GM23338 (cell line): ENCODE measurements at places on chromosomes 3 and 15.

GRCh38 chr3:140573011-140573410, 104.9 kb upstream of the TRIM42 start:
- no peak for DNase-seq

GRCh38 chr3:193929373-193929772, 206.6 kb upstream of the HES1 start:
- DNase-seq: no peak

DNA sequence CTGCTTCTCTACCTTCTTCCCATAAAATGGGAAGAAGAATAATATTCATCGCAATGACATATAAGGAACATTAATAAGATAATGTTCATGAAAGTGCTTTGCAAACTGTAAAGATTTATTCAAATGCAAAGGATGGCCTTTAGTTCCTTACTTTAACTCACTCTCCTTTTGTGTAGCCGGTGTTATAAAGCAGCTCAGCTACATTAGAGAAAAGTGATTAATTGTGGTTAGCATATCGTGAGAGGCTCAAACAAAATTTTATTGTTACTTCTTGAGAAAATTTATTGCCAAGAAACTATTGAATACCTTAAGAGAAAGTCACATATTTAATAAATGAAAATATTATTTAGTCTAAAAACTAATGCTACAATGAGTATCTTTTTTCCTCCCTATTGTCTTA, 250.7 kb upstream of the NR2E3 start:
- DNase-seq: no peak

DNA sequence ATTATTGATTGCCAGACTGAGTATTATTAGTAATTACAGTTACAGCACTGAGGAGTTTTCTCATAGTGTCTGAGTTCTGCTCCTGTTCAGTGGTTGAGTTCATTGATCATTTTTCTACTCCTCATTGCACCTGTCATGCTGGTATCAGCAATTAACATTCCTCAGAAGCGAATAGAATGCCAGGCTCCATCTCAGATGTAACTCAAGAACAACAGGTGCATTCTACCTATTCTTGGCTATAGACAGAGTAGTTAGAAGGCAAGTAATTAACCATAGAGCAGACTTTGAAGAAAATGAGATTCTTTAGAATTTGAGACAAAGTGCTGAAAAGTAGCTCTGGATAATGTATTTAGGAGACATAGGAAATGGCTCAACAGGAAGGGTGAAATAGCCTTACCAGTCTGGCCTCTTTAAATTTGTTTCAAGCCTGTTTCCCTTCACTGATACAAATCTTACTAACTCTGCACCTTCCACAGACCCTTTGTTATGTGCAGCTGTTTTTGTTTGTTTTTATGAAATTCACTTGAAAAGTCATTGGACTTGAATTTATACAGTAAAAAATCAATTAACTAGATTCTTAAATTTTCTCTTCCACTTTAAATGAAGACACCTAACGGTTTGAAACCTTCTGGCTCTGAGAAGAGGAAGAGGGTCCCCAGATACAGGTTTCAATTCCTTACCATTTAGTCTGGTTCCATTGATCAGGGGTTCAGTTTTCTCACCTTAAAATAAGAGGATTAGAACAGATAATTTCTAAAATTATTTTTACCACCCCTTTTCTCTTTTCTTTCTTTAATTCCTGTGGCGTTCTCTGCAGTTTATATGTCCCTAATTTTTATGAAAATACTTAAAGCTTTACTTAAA, 109.6 kb downstream of the FNDC3B start:
- no peak for DNase-seq

GRCh38 chr15:49742381-49742780, 121.5 kb downstream of the DTWD1 start:
- DNase-seq: no peak

- no peak for DNase-seq
These were observed 115.1 kb upstream of the ICE2 start for GRCh38 chr15:60594071-60594470.

DNA sequence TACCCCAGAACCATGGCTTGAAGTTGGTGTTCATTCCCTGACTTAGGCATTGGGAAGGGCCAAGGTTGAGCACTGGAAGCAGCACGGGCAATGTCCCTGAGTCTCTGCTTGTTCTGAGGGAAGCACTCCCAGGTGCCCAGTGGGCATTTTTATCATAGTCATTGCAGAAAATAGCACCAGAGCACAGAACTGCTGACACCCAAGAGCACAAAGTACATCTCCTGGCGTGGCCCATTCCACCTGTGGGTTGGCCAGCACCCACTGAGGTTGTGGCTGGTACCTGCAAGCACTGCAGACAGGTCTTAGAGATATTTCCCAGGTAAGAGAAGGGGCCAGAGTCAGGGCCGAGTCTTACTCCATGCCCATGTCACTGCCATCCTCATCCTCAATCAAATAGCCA, 28.5 kb upstream of the GCNT3 start:
- no peak for DNase-seq

GRCh38 chr3:73601481-73601880, 23.3 kb downstream of the PDZRN3 start:
- DNase-seq: no peak

GRCh38 chr3:142618917-142619461, 22.8 kb downstream of the PLS1 start:
- no peak for DNase-seq

DNA sequence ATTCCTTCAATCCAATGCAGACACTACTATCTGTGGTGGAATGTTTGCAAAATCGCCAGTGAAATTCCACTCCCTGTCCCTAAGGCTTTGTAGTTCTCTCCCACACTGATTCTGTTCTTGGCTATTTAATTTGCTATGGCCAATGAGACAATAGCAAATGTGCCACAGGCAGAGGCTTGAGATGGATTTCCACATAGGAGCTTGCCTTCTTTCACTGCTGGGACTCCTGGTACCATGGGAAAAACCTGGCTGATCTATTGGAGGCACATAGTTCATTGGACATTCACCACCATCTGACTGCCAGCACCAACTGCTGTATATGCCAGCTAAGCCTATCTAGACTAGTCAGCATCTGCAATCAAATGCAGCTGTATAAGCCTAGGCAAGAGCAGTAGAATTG, 103.8 kb downstream of the NR1D2 start:
- no peak for DNase-seq

- DNase-seq: no peak
These were observed 554.7 kb downstream of the FHIT start for GRCh38 chr3:60696428-60697125.

- DNase-seq: peak; percentile 84
These were observed 802.6 kb upstream of the ALCAM start for GRCh38 chr3:104564045-104564643.

- no peak for DNase-seq
These were observed 6.0 kb upstream of the KCTD6 start for GRCh38 chr3:58485801-58486435.

DNA sequence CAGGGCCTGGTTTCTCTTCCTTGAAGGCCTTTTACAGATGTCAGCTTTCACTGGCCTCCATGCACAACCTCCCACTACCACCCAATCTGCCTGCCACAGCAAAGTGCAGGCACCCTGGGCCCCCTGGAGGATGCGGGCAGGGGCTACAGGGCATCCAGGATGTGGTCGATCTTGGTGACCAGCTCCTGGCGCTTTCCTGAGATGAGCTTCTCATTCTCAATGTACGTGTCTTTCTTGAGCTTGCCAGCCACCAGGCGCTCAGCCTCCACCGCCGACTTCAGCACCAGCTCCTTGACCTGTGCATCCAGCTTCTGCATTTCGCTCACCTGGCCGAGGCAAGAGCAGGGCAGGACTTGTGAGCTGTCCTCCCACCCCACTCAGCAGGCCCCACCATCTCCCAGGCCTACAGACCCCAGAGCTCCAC, 30.3 kb downstream of the RPN1 start:
- no peak for DNase-seq

DNA sequence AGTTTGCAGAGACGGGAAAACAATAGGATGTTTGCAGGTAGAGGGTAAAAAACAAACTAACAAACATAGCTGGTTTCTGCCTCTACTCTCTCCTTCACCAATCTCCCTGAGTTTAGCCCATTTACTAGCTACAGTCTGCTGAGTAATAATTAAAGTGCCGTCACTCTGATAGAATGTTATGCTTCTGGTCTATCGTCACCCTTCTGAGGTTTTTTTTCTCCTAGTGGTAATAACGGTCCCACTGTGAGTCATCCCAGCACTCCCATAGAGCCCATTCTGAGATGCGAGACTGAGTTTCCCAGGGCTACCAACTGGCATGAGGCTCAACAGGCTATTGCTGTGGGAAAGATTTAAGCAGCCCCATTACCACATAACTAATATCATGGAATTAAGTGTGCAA, 56.4 kb downstream of the PLAAT1 start:
- DNase-seq: no peak

DNA sequence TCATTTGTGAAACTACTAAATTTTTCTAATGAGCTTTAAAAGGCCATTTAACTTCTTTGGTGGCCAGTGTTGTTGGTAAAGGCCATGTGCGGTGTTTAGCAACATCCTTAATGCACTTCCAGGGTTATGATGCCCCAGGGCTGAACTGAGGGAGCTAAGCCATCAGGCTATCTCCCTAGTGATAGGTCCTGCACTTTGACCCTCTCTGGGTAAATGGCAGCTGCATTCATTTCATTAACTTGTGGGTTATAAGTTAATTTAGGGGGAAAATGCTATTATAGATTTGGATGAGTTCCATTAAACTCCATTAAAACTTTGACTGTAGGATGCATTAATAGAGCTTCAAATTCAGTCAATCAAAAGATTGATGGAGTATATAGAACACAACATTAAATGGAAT, 366.7 kb upstream of the ZNF717 start:
- no peak for DNase-seq

DNA sequence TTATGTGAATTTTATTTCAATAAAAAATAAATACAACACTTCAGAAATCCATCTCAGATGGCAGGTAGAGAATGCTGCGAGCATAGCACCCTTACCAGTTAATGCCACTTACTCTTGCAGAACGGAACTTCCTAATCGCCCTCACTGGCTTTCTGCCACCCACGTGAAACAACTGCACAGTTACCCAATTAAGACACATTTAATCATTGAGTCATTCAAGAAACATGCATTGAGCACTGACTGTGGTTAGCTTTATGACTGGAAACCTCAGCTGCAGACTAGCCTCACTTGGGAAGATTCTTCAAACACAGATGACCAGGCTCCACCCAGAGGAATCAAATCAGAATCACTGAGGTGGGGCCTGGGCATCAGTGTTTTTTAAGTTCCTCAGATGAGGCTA, 5.6 kb upstream of the MFGE8 start:
- DNase-seq: no peak

DNA sequence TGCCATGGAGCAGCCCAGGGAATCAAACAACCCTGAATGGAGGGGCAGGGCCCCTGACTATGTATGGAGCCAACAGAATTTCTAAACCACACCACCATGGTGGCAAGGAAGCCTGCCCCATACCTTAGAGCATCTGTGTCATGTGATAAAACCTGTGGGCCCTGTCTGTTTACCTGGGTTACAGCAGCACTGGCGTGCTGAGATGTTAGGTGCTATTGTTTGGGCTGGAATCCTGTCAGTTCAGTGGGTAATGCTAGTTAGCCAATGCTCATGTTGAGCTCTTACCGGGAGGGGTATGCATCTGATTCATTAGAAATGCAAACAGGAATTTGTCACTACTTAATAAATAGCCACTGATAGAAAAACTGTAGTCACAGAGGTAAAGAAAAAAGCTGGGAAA, 63.5 kb upstream of the ETV5 start:
- no peak for DNase-seq

DNA sequence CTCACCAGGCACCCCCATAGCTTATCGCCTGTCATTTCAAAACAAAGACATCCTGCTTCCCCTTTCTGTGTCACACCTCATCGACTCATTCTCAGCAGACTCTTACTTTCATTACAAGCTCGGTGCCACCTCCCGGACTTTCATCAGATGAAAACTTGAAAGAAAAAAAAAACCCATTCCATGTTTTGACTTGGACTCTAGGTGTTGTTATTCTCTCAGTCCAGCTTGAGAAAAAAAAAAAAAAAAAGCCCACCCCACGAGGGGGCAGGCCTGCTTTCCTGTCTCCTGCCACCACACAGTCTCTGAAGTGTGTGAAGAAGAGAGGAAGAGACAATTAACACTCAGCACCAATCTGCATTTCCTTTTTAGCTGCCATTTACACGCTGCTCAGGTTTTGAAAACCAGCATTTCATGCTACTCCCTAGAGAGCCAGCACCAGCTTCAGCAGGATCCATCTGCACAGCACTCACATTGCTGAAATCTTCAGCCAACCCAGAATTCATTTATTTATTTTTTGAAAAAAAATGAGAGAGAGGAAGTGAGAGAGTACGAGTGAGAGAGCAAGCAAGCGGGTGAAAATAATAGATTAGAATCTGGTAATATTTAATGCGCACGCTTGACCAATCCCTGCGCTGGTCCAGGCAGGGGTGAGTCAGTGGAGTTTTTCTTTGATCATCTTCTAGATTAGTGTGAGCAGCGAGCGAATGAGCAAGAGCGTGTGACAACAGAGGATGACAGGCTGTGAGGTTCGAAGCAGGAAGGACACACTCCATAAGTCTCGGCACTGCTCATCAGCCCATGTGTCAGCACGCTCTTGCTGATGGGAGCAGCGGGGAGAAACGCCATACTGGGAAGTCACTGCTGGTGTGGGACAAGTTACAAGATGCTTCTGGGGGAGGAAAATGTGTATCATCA, 23.5 kb downstream of the ZNF80 start:
- DNase-seq: peak; percentile 56

DNA sequence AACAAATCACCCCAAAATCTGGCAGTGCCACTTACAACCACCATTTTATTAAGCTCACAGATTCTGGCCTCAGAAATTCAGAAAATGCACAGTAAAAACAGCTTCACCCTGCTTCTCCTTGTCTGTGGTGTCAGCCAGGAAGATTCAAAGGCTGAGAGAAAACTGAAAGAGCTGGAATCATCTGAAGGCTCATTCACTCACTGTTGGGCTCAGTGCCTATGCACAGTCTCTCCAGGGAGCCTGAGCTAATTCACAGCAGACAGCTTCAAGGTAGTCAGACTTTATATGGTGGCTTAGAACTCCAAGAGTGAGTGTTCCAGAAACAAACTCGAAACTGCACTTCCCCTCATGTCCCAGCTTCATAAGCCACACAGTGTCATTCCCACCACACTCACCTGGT, 16.5 kb upstream of the PLOD2 start:
- DNase-seq: no peak
